ENCODE measurements at places on chromosomes 1 and 21.
A peak's percentile ranks its signal among the peaks of the same experiment; 100 is the strongest.

- no peak for DNase-seq
These were observed 58.0 kb downstream of the FAAP20 start for GRCh38 chr1:2136386-2137235.

GRCh38 chr1:199875856-199876255 is 151.7 kb upstream of the NR5A2 start:
- DNase-seq, result no peak

DNA sequence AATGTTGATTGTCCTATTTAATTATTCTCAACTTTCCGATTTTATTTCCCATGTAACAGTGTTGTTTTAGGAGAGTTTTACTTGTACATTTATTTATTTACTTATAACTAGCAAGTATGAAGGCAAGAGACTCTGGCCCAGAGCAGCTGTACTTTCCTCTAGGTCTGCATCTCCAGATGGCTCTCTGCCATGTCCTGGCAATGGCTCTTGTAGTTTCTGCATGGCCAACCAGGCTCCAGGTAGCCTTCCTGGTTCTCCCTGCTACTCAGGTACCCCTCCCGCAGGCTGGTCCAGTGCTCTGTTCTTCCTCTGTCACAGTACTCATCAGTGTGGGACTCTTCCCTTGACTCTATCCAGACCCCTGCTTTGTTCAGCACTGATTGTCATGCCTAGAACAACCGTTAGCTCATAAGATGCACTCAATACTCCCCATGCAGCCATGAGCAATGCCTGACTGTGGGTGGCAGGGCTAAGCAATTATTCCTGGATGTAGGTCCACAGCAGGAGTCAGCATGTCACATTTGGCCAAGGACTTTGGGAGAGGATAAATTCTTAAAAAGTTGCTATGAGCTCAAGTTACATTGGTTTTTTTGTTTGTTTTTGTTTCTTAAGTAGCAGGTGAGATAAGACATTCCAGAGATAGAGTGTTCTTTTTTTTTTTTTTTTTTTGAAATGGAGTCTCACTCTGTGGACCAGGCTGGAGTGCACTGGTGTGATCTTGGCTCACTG is 10.9 kb upstream of the IL20 start:
- no peak for DNase-seq

DNA sequence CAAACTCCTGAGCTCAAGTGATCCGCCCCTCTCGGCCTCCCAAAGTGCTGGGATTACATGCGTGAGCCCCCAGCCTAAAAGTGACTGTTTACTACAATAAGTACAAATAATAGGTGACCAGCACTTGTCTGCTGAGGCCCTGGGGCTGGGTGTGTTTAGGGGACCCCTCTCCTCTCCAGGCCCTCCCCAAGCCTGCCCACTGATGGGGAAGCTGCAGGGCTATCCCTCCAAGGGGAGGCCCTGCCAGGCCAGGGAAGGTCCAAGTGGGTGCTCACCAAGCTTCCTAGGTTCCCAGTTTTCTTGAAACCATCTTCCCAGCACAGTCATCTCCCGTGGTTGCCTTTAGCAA is 60.7 kb downstream of the H3-3A start:
- no peak for DNase-seq

GRCh38 chr1:16235944-16236510 is 956 bp downstream of the CPLANE2 start:
- no peak for DNase-seq

DNA sequence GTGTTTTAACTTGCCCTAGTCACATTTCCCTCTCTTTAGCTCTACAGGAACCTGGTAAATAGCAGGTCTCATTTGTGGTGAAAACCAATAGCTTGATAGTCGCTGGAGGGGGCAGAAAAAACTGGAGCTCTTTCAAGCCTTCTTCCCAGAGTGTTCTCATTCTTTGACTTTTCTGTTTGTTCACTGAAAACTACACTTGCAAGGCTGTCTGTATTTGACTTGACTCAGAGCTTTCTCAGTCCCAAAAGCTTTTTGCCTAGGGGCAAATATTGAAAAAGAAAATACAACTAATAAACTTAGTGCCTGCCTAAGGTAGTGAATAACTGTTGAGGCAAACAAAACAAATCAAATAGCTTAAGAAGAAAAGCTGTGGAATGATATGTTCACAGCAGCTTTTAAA is 217.1 kb upstream of the CHRM3 start:
- no peak for DNase-seq

GRCh38 chr1:110481968-110482623 is 31.1 kb downstream of the PROK1 start:
- no peak for DNase-seq

- DNase-seq, result peak; percentile 12
These were observed 181.2 kb upstream of the VAMP3 start for GRCh38 chr1:7589774-7590425.

GRCh38 chr1:111967886-111968285 is 21.6 kb downstream of the KCND3 start:
- no peak for DNase-seq

DNA sequence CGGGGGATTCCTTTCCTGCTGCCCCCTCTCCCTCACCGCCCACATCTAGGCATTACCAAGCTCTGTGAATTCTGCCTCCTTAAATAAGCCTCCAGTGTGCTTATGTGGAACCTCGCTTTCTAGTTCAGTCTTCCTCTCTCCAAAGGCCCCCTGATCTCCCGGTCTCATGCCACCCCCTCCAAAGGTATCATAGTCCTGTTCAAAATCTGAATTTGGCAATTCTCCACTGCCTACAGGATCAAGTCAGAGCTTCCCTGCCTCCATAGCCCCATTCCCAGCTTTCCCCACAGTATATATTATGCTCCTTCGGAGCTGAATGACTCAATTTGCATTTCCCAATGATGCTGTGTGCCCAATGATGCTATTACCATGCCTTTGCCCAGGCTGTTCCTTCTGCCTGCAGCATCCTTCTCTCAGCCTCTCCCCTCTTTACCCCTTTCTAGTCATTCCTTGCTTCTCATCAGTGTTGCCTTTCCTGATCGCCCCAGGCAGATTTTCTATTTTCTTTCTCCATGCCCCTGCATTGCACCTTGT is 1.7 kb downstream of the AZIN2 start:
- DNase-seq, result no peak

DNA sequence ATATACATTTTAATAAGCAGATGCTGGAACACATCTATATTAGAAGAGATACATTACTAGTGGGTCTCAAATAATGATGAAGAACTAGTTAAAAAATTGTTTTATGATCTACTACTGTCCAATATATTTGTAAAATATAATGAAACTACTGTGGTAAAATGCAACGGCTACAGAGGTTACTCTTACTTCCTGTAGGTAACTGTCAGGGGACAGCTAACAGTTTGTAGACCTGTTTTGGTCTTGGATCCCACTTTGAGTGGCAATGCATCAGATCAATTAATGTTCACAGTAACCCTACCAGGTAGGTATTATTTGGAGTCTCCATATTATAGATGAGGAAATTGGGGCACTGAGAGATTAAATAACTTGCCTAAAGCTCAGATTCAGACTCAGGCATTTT is 26.7 kb upstream of the MYSM1 start:
- DNase-seq, result no peak

- DNase-seq, result no peak
These were observed 82.9 kb upstream of the QSOX1 start for GRCh38 chr1:180071759-180072158.

DNA sequence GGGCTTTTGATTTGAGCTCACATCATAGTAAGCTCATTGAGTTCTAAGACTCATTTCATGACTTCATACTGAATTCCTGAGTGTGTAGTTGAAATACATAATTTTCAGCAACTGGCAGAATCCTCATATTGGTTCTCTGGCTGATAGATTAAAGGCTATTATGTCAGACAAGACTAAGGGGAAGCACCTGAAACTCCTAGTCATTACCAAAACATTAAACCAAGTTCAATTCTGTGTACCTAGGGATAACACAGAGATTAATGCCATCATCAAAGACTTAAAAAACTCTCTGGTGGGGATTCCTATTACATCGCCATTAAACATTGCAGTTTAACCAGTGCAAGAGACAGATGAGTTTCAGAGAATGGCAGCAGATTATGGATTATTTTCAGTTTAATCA is 339.1 kb downstream of the PTPRC start:
- DNase-seq, result no peak

DNA sequence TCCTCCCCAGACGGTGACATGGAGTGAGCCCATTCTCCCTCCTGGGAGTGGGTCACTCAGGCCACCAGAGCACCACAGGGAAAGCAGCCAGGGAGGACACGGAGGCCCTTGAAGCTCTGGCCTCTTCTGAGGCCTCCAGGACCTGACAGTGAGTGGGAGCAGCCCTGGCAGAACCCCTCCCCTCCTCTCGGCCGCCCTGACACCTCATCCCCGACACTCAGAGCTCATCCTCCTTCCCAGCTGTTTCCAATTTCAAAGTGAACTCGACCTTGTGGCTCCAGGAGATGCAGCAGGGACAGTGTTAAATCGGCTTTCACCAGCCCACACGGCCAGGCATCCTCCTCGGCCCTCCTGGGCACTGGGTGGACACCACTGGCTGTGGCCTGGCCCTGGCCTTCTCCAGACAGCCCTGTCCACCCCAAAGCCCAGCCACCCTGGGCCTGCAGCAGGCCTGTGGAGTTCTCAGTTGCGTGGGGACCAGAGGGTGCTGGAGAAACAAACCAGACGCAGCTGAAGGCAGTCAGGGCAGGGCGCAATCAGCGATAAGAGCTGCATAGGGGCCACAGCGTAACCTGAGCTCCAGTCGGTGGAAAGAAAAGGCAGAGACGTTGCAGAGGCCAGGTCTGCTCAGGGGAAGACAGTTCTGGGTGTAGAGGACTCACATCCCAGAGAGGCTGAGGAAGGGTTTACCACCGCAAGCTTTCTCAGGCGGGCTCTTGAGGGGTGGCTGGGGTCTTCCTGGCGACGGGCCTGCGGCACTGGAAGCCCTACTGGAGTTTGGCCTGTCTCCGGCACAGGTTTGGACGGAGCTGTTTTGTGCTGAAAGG is 27.1 kb downstream of the FTCD start:
- peak; percentile 35 for DNase-seq

DNA sequence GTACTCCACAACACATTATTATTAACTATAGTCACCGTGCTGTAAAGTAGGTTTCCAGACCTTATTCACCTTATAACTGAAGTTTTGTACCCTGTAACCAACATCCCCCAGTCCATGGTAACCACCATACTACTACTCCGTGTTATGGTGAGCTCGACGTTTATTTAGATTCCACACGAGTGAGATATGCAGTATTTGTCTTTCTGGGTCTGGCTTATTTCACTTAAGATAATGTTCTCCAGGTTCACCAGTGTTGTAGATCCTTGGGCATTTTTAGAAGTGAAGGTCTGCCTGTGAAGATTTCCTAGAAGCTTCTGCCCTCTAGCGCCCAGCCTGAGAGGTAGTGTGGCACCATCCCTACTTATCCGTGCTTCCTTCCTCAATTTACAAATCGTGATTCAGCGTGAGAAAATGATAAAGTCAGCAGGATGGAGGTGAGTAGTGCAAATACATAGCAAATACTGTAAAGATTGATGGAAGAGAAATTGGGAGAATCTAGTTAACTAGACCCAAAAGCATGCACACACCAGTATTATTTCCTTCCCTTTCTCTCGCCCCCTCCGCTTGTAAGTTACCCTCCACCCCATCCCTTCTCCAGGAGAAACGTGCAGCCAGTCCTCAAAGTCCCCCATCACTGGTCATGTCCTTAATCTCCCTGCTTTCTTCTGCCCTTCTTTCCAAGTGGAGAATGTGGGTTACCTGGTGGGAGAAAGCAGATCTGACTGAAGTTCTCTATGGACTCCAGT is 36.0 kb upstream of the DISC1 start:
- DNase-seq, result peak; percentile 43

DNA sequence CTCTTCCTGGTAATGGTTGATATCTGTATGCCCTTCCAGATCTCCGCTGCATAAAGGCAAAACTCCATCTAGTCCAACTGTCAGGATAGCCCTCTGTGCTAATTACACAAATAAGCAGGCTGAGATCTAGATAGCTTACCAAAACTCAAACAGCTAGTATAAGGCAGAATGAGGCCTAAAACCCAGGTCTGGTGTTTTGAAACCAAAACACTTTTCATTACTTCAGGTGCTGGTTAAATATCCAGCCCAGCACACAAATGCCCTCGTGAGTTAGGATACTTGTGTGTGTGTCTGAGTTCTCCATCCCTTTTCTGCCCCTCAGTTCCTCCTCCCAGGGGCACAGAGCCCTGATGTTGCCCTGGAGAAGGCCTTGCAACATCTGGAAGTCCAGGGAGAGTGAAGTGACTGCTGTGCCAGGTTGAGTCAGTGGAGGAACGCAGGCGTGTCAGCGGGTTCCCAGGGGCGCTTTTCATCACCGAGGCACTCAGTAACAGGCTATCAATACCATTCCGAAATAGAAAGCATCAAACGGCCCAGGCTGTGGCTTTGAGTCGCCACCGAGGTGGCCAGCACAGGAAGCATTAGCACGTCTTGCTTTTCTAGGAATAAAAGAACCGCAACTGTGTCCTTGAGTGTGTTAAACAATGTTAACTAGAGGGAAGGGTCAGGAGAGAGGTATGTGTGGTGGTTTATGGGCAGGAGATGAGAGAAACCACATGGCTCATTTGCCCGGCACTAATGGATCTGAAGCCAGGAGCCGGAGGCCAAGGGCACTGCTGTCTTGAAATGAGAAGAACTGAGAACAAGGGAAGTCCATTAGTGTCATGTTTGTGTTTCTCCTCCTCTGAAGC is 90.7 kb upstream of the WLS start:
- peak; percentile 65 for DNase-seq

DNA sequence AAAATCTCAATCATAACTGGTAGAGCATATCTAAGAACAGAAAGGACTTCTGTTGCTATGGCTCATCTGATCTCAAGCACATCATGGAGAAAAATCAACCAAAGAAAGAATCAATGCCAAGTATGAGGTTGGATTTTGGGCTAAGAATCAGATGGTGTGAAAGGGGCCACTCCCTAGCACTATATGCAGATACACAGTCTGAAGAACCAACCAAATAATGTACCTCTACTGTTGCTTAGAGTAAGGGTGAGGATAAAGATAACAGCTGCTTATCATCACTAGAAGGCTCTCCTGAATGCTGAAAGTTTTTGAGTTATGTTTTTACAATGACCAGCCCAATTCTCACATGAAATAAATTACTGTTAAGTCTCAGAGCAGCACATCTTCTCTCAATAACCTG is 35.6 kb downstream of the ST7L start:
- DNase-seq, result no peak

DNA sequence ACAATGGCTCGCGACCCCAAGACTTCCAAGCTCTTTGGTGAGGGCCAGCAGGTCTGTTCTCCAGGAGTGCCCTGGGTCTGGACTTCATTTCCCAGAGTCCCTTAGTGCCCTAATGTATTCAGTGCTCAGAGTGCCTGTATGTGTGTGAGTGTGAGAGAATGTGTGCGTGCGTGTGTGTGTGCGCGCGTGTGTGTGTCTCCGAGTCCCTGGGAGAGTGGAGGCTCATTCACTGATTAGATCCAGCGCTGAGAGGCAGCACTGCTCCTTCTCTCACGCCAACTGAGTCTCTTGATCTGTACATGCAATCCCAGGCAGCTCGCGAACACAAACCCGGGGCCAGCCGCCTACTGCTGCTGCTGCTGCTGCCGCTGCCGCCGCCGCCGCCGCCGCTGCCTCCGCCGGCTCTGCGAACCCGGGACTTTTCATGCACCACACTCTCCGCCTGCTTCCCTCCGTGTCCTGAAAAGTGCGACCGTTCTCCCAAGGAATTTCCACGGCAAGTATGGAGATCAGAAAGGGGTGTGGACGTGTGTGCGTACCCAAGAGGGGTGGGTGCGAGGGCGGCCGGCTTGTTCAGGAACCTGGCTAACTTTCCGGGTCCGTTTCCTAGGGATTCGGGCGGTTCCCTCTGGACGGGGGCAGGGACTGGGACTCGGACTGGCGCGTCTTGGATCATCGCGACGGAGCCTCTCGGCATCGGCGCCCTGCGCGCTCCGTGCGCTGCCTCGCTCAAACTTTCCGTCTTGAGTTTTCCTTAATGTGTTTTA is at the start of gene RNF220:
Gene RNF220 (plus strand): TSS at position 225 of the 767 bp plus-strand sequence.
- DNase-seq, result no peak

- peak; percentile 62 for DNase-seq
These were observed 749 bp downstream of the AKIRIN1 start for GRCh38 chr1:38991638-38992411.

Data from ovary (tissue), 10 donors.